ENCODE measurements at places on chromosomes 5 and 9.

GRCh38 chr5:4651806-4652565 lies 488.1 kb upstream of the ADAMTS16 start:
- no peak for DNase-seq

GRCh38 chr9:90825586-90825985 lies 24.0 kb downstream of the SYK start:
- DNase-seq = no peak

GRCh38 chr9:121563881-121564460 lies 64.3 kb upstream of the GGTA1 start:
- no peak for DNase-seq

DNA sequence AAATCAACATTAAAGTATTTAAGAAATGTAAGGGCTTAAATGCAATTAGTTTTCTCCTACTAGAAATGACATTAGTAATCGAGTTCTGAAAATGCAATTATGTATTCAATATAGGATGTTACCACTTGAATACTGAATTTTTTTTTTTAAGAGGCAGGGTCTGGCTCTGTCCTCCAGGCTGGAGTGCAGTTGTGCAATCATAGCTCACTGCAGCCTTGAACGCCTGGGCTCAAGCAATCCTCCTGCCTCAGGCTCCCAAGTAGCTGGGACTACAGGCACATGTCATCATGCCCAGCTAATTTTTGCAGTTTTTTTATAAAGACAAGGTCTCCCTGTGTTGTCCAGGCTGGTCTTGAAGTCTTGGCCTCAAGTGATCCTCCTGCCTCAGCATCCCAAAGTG lies 1.5 kb downstream of the CDC20B start:
- DNase-seq = no peak

GRCh38 chr5:133455676-133456075 lies 156.7 kb downstream of the FSTL4 start:
- DNase-seq = no peak

GRCh38 chr9:18068900-18069299 lies 405.1 kb upstream of the ADAMTSL1 start:
- no peak for DNase-seq

GRCh38 chr5:80569086-80569960 lies 757 bp downstream of the ANKRD34B start:
- no peak for DNase-seq

GRCh38 chr5:1652873-1653697 lies 129.3 kb upstream of the LPCAT1 start:
- no peak for DNase-seq

DNA sequence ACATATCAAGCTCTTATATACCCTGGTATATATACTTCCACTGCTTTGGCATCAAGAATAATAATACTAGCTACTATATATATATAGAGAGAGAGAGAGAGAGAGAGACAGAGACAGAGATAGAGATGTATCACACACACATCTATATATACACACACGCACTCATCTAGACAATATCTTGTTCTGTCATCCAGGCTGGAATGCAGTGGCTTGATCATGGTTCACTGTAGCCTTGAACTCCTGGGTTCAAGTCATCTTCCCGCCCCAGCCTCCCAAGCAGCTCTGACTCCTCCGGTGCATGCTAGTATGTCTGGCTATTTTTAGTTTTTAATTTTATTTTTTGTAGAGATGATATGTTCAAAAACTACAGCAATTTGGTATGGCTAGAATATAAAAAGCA lies 22.5 kb downstream of the ANKHD1 start:
- DNase-seq = no peak

DNA sequence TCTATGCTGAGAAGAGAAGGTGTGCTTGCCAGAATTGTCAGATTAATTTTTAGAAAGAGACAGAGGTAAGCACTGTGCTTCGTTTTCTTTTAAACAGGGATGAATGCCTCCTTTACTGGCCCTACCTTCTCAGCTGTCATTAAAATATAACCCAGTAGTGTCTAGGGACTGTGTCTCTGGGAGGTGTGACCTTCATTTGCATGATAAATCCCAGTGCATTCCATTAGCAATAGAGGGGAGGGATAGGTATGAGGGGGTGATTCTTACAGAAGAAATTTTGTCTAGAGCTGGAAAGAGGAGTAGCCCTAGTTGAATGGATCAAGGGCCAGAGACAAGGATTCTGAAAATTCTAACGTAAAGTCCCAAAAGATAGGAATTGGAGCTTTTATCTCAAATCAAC lies 351.5 kb downstream of the BNC2 start:
- no peak for DNase-seq

DNA sequence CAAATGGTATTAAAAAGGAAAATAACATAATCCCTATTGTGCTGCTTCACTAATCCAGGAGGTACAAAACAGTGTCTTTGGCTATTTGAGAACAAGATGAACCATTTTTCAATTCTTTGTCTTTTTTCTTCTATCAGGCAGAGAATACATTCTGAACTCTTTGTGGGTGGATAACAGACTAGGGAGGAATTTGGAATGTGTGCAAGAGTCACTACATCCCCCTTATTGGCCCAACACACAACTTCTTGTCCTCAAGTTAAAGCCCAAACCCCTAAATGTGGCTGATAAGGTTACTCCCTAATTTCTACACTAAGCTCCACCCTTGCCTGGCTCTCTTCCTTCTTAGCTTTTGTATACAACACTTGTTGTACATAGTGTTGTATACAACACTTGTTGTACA lies 342.7 kb upstream of the RFX3 start:
- no peak for DNase-seq

GRCh38 chr5:172876578-172876977 lies 42.5 kb downstream of the ERGIC1 start:
- DNase-seq = no peak

Measured in activated naive CD4-positive, alpha-beta T cell treated with anti-CD3 and anti-CD28 coated beads, Interleukin-2, amount 50 U/mL, for 72 hours (primary cell).